ELF-1 (cell line): ENCODE measurements at places on chromosomes 2 and 18.

DNA sequence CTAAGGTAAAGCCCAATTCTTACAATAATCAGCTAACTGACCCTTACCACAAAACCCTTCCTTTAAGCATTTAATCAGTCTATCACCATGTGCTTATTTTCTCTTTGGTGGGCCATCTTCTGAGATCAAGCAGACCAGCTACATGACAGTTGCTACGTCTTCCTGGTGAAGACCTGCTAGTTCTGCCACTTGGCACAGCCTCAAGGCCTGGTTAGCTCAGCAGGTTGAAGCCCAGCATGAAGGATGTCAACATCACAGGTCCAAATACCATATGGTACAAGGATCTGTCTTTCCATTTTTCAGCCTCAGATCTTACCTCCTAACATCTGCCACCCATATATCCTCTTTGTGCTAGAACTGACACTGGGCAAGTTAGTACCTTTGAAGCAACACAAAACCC is 636.9 kb downstream of the LRP1B start:
- DNase-seq = no peak

- no peak for DNase-seq
Observed at GRCh38 chr2:28134262-28134812, 243.8 kb downstream of the BABAM2 start.

DNA sequence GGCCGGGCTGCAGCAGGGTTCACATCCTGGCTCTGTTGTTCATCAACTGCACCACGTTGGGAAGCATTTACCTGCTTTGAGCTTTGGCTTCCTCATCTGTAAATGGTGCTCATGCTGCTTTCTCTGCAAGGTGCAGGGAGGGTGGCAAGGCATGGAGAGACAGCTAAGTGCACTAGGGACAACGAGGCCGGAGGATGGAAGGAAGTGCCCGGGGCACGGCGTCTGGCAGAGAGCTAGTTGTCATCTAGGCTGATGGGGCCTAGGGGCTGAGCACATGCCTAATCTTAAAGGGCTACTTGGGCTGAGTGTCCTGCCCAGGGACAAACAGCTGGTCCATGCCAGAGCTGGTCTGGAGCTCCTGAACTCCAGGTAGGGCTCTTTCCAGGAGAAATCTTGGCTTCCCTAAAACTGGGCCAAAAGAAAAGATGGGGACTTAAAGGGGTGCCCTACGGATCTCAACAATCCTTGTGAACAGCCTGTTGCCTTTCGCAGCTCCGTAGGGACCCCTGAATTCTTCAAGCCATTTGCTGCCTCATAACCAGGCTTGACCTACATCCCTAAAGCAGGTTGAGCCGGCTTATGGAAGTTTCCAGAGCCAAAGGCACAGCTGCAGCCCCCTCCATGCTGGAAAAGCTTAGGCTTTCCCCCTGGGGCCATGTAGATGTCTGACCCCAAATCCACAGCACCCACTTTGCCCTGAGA is 130.8 kb downstream of the SMAD7 start:
- no peak for DNase-seq

GRCh38 chr2:64157792-64158191 is 13.6 kb upstream of the PELI1 start:
- DNase-seq = no peak
